ENCODE measurements at places on chromosomes 1 and 21. TPM values are rescaled to one million over a fixed set of nuclear protein-coding genes. Genes with fewer than 3 reads are reported as not detected.

DNA sequence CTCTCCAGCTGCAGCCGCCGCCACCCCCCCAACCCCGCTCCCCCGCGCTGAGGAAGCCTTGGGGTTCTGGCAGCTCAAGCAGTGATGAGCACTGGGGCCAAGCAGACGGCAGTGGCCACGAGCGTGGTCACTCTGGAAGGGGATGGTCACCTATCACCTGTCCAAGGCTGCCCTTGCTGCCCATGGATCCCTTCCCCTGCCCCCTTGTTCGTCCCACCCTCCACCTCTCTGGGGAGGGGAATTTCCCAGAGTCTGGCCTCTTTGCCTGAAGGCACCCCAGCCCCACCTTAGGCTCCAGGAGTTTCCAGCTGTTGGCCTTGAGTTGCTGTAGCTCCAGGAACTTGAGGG is 7.2 kb upstream of the SMIM12 start:
- no peak for DNase-seq

DNA sequence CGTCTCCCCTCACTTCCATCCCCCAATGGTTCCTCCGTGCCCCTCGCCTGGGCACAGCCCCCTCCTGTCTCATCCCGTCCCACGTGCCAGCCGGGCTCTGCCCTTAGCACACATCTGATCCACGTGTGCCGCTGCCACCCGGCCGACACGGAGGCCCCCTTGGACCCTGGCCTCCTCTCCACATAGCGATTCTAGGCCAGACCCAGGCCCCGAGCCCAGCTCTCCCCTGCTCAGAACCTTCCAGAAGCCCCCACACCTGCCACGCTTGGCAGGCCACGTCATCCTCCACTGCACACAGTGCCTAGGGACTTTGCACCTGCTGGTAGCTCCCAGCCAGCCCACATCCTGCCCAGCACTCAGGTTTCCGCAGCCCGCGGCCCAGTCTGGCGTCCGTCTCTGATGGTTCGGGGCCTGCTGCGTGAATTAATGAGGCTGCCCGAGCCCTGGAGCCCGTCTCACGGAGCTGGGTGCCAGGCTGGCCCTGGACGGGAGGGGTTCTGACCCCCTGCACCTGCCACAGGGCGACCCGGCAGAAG is 20.1 kb downstream of the PLCH2 start:
- no peak for DNase-seq

GJB4 gene
- not detected for total RNA-seq

DISP3 gene
- total RNA-seq: 0.12 TPM

HSD3B2 gene
- not detected for total RNA-seq

GRCh38 chr1:32474954-32475353 is 10.1 kb downstream of the ZBTB8B start:
- DNase-seq: no peak

NADK gene
- 79.2 TPM for total RNA-seq

S100A12 gene
- 23.6 TPM for total RNA-seq

DNA sequence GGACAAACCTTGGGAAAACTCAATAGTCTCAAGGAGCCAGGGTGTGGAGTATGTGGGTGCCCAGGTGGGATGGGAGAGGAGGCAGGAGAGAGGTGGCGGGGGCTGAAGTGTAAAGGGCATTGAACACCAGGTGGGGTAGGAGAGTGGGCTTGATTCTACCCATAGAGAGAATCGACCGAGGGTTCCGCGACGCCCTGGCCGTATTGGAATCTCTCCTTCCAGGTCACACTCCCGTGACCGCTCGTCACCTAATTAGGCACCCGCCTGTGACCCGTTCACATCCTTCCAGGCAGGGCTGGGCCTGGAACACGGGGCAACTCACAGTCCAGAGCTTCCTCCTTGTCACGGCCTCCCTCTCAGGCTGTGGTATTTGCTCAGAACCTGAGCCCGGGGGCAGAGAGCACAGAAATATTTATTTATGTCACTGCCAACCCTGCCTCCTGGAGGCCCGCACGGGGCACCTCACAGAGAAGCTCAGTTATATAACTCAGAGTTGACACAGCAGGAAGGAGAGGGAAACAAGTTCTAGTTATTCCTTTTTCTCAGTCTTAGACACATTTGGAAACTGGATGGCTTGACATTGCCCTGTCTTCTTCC is 12.0 kb downstream of the NCMAP start:
- no peak for DNase-seq

- no peak for DNase-seq
Observed at GRCh38 chr1:231600458-231600976, 26.1 kb upstream of the DISC1 start.

DNA sequence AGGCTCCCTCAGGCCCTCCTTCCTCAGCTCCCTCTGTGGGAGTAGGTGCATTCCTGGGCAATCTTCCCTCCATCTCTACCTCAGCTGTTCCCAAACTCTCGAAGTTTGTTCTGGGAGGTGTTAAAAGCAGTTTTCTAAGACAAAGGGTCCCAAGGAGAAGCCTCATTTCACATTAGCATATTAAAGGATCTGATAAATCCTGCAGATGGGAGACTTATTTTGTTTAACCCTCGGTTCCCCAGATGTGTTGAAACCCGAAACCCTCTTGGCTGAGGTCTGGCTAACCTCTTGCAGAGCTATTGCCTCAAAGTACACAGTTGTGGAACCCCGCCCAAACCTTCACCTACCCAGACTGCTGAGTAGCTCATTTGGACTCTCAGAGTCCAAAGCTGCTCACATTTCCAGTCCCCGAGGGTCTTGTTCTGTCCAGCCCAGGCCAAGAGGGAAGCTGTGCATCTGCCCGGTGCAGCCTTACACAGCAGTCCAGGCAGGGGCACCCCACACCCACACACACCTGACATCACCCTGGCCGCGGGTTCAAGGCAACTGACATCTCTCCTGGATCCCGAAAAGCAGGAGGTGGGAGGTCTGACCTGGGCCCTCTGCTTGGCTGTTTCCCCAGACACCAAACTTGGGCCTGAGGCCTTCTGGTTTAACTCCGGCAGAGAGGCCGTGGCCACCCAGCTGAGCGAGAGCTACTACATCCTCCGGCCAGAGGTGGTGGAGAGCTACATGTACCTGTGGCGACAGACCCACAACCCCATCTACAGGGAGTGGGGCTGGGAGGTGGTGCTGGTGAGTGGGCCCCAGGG is 19.5 kb upstream of the SELENON start:
- DNase-seq: no peak

DNA sequence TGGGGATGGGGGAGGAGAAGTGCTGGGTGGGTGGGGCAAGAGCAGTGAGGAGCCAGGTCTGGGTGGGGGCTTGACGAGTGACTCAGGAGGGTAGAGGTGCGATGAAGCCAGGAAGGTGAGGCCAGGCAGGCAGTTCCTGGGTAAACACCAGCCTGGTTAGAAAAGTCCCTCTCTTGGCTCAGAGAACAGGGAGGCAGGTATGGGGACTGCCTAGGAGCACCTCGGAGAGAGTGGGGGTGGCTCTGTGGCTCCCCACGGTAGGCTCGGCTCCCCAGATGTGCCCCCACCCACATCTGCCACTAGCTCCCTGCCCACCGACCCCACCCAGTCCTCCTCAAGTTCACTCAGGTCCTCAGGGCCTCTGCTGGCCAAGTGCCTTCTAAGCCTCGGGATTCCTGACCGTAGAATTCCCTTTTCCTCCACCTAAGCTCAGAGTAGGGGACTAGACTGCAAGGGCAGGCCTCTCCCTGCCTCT is 1.2 kb downstream of the HSPG2 start:
- no peak for DNase-seq

DNA sequence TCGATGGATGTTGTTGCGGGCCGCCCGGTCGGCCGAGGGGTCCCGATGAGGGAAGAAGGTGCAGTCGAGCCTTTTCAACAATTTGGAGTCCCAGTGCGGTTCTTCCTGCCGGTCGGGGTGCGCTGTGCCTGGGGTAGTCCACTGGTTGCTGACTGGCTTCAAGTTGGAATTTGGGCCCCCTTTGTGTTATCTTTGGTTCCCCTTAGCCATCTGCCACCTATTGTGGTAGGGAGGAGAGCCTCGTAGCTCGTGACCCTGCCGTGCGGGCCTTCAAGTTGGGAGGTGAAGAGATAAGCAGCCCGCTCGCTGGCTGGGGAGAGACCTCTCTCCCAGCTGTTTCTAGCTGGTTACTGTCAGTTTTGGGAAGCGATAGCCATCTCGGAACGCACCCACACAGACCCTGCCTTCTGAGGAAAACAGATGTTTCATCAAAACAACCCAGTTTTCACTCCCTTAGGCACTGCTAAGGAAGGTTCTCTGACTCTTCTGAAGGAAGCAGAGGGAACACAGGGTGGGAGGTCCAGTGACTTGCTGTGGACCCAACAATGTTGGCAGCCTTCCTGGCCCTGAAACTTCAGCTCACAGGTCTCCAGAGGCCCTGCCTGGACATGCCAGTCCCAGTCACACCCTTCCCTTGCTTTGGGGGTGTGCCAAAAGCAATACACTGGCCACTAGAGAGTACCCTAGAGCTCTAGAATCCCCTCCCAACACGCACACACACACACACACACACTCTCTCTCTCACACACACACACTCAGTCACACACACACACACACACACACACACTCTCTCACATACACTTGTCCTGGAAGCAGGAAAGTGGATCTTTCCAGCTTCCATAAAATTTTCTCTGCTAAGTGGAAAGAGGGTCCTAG is 1.0 kb downstream of the BTG2 start:
- DNase-seq: peak; percentile 92

- no peak for DNase-seq
Observed at GRCh38 chr1:77018761-77019160, 151.5 kb downstream of the ST6GALNAC5 start.

GRCh38 chr1:113647164-113647563 is 112.1 kb downstream of the PHTF1 start:
- no peak for DNase-seq

GUCA2A gene
- not detected for total RNA-seq

DNA sequence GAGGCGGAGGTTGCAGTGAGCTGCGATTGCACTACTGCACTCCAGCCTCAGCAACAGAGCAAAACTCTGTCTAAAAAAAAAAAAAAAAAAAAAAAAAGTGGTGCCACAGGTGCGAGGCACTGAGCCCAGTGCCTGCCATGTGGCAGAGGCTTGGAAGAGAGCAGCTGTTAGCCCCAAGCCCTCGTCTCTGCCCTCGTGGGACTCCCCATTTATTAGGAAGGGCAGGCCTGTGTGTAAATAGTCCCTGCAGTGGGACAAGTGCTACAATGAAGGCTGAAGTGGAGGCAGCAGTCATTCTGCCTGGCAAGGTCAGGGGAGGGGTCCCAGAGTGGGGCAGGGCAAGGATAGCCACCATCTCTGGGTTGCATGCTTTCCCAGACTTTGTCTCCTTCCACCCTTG is 6.5 kb downstream of the RPS6KA1 start:
- no peak for DNase-seq

GRCh38 chr1:115237507-115237906 is 100.5 kb downstream of the NGF start:
- no peak for DNase-seq

DNA sequence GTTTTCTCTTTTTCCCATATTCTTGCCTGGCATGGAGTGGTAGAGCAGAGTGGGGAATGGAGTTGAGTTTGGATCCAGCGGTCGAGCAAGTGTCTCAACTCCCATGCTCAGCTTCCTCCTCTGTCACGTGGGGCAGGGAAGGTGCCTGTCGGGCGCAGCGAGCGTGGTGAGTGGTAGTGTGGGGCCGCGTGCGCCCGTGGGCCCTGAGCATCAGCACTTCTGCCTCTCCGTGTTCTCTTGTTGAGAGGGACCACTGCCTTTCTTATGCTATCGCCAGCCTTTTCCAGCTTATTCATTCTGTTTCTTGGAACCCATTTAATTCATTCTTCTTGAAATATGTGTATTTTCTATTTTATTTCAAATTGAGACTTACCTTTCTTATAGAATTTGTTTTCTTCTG is 65.1 kb downstream of the ADARB1 start:
- no peak for DNase-seq

DNA sequence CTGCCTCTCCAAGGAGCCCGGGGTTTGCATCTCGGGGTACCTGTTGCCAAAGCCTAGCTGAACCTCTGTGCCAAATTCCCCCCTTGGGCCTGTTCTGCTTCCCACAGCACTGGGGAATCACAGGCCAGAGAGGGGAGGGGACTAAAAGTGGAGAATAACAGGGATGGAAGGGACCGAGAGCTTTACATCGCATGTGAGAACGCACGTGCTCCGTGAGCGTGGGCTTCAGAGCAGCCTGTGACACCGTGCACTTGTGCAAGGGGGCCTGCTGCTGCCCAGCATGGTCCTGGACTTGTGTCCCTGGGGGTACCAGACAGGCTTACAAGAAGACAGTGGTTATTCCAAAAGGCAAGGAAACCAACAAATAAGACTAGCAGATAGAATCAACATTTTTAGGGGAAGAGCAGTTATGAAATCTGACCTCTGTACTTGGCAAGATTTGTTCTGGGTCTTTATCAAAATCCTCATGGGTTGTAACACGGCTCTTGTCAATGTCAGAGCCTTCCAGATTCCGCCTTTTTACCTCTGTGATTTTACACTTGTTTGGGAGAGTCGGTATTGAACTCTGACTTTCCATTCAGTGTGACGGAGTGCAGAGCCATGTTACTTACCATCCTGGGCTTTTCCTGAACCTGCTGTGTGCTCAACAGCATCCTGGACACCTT is 36.2 kb upstream of the TNFRSF1B start:
- DNase-seq: no peak

OR14K1 gene
- 0.62 TPM for total RNA-seq

- DNase-seq: no peak
Observed at GRCh38 chr1:4087530-4088420, 187.7 kb upstream of the C1orf174 start.

- no peak for DNase-seq
Observed at GRCh38 chr1:55399346-55399745, 184.2 kb upstream of the USP24 start.

ERICH3 gene
- total RNA-seq: not detected

AUNIP gene
- not detected for total RNA-seq

DNA sequence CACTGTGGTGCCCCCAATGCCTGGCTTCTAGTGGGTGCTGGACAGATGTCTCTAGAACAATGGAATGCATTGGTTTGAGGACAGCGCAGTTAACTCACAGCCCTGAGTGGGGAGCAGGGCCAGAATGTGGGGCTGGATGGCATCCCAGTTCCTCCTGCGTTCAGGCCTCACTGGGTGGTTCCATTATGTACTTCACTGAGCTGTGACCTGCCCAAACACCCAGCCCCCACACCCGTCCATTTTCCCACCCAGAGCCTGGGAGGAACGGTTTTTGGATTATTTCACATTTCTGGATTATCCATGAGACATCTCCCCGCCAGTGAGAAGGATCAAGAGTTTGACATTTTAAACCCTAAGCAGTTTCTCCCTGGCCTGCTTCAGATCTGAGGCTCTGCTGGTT is 55.3 kb upstream of the WASF2 start:
- peak; percentile 75 for DNase-seq

F13B gene
- total RNA-seq: not detected

GRCh38 chr21:46218906-46219590 is 9.5 kb downstream of the LSS start:
- no peak for DNase-seq
